Activated naive CD4-positive, alpha-beta T cell treated with anti-CD3 and anti-CD28 coated beads, Interleukin-2, amount 50 U/mL, for 72 hours (primary cell): ENCODE measurements at places on chromosomes 12 and 14.

GRCh38 chr12:24664161-24664880 is 284.6 kb downstream of the BCAT1 start:
- DNase-seq: no peak

GRCh38 chr14:29030970-29031369 is 264.4 kb downstream of the FOXG1 start:
- DNase-seq: no peak

- DNase-seq: no peak
Observed at GRCh38 chr14:91144425-91145145, 30.7 kb downstream of the DGLUCY start.

DNA sequence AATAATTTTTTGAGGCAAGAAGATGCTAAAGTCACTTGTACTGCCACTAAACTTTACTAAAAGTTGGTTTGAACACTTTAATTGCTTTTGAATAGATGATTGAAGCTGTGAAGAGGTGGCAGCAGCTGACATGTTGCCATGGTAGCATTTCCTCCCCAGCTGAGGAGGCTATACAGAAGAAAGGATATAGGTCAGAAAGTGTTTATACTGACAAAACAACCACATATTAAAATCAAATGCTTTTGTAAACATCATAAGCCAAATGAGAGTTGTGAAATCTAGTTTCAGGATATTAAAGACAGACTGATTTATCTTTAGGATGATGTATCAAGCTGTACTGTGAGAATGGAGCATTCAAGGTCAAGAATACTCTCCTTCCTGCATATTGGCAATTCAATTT is 41.7 kb downstream of the TSPAN19 start:
- no peak for DNase-seq

DNA sequence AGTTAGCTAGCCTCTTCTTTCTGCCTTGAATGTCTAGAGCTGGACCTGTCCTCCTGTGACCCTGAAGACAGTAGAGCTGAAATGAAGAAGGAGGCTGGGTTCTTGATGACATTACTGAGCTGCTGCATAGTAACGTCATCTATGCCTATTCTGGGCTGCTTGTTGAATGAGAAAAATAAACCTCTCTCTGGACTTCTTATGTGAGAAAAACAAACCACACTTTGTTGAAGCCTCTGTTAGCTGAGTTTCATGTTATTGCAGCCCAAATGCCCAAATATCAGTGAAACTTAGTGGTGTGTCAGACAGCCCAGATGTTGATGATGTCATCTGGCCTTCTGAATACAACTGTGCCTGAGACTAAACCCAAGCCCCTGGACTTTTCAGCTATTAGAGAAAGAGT is 67.0 kb upstream of the MAX start:
- no peak for DNase-seq

DNA sequence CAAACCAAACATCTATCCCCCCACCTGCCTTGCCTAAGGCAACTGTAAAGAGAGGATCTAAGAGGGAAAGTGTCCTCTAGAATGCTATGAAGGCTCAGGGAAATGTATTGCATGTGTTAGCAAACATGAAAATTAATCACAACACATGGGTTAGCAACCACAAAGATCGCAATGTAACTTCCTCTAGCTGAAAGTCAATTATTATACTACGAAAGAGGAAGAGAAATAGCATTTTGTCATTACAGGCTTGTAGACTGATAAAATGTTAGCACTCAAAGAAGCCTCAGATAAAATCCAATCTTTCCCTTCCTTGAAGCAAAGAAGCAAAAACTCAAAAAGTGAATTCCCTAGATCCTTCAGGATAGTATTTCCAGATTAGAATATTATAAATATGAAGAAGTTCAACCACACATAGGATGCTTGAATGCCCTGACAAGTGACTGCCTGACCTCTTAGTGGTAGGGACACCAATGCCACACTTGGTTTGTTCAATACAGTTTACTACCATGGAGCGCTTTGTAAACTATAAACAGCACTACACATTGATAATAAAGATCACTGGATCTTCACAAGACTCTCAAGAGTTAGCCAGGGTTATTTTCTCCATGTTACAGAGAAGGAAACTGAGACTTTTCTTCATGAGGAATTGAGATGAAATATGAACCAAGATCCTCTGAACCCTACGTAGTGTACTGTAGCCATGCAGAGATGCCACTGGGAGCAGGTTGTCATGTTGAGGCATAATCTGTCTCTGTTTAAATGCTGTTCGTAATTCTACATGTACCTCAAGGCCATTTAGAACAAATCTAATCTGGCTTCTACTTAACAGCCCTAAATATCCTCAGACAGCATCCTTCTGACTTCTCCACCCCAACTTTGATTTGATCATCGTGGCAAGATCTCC is 100.7 kb downstream of the ITPR2 start:
- no peak for DNase-seq

GRCh38 chr12:77062846-77063461 is 2.4 kb downstream of the E2F7 start:
- no peak for DNase-seq

GRCh38 chr14:72545411-72546311 is 348.2 kb downstream of the DPF3 start:
- no peak for DNase-seq

GRCh38 chr12:5051913-5052312 is 8.2 kb downstream of the KCNA5 start:
- no peak for DNase-seq

DNA sequence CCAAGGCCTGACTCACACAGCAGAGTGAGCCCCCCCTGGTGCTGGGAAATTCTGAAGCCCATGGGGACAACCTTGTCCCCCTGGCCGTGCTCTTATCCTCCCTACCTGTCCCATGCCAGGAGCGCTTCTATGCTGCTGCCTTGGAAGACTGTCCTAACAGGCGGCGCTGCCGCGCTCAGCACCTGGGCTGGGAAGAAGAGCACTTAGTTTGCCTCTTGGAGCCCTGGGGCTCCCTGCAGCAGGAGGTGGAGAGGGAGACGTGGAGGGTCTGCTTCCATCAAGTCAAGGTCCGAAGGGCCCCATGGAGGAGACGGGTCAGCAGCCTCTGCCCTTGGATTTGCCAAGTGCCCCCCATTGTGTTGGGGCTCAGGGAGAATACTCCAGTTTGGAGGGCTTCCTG is 300.5 kb downstream of the CACNA1C start:
- DNase-seq: no peak

DNA sequence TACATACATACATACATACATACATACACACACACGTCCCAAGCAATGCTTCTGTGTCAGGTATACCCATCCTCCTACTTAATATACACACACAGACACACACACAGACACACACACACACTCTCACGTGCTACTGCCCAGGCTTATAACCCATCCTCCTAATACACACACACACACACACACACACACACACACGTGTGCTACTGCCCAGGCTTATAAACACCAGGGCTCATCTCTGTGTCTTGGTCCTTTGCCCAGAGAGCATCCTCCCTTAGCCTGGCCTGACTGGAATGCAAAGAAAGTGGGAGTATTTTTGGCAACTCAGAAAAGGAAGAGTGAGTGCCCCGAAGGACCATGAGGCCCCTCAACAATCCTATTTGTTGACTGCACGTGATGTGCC is 129.0 kb downstream of the RBM19 start:
- no peak for DNase-seq

GRCh38 chr12:114686773-114687500 is 3.0 kb upstream of the TBX3 start:
- DNase-seq: no peak

DNA sequence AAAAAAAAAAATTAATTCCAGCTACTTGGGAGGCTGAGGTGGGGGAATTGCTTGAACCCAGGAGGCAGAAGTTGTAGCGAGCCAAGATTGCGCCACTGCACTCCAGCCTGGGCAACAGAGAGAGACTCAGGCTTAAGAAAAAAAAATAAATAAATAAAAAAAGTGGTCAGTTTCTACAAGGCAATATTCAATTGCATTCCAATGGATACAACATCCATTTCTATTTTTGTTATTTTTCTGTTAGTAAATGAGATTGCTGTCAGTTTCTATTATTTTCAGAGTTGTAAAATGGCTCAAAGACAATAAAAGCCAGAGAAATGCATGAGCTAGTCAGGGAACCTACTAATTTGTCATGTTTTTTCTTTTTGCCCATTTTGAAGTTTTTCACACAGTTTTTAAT is 119.2 kb downstream of the PDE3A start:
- no peak for DNase-seq

- no peak for DNase-seq
Observed at GRCh38 chr12:87841935-87842334, 187.3 kb downstream of the C12orf50 start.

GRCh38 chr14:52351233-52352060 is 37.3 kb downstream of the PTGER2 start:
- DNase-seq: no peak

GRCh38 chr12:48489012-48489411 is 6.7 kb downstream of the C12orf54 start:
- DNase-seq: no peak

- no peak for DNase-seq
Observed at GRCh38 chr14:61106959-61107641, 126.1 kb downstream of the SLC38A6 start.

- DNase-seq: no peak
Observed at GRCh38 chr12:40056373-40056772, 49.5 kb downstream of the SLC2A13 start.

DNA sequence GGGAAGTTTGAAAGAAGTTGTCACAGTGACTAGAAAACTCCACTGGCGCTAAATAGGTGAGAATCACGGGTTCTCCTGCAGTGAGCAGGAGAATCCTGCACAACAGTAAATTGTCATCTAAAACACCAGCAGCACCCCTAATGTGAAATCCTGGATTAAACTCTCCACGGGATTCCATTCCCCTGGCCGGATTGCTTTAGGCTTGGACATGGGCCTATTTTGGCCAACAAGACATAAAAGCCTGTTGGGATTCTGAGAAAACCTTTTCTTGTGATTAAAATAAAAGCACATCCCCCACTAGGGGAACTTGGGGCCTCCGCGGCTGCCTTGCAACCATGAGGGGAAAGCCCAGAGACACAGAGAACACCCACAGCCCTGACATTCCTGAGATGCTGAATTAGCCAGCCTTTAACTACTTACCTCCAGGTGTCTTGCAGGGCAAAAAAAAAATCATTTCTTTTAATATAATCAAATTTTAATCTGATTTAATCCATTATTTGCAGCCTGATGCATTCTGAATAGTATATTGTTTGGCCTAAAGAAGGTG is 21.0 kb upstream of the TSPAN11 start:
- DNase-seq: no peak

DNA sequence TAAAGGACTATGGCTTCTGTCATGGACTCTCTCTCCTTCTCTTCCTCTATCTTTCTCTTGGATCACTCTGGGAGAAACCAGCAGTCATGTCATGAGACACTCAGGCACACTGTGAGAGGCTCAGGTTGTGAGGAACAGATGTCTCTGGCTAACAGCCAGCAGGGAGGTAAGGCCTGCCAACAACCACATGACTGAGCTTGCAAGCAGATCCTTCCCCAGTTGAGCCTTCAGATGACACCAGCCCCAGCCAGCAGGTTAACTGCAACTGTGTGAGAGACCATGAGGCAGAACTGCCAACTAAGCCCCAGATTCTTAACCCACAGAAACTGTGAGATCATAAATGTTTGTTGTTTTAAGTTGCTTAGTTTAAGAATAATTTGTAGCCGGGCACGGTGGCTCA is 90.6 kb downstream of the VCPKMT start:
- no peak for DNase-seq

DNA sequence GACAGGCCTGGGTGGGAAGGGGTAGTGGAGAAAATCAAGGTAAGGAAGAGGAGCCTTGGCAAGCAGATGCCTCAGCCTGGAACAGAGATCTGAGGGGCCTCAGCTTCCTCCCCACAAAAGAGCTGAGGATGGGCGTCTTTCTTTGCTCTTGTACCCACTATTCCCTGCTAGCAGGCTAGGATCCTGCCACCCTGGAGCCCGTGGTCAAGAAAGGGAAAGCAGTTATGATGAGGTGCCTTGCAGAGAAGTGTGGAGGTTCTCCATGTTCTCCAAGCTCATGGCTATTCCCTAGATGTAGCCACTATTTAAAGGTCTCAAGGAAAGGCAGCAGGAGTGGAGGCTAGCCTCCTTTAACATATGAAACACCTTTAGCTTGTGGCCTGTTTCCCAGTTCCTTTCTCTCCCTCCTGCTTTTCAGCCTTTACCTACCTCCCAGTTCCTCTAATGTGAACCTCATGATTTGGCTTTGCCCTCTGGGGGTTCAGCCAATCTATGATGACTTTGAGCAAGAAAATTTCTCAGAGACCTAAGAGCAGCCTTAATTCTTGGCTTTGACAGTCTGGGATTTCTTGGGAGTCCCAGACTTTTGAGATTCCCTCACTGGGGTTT is 1.1 kb downstream of the IKZF4 start:
- no peak for DNase-seq

GRCh38 chr12:131774576-131775391 is 53.4 kb upstream of the MMP17 start:
- DNase-seq: no peak

DNA sequence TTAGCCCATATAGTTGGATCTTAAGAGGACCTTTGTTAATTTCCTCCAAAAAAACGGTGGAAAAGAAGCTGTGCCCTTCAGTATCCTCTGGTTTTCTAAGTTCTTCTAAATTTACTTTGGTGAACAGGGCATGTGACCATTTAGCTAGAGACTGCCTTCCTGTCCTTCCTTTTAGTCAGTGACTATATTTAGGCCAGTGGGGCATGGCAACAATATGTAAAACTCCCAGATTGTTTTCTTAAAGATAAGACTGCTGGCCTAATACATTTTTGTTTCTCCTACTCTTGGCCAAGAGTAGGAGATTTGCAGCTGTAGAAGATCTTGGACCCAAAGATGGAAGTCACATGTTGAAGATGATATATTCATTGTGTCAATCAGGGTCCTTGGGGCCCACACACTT is 325.1 kb upstream of the DCN start:
- DNase-seq: no peak

- no peak for DNase-seq
Observed at GRCh38 chr12:47473091-47473490, 232.7 kb downstream of the RPAP3 start.

GRCh38 chr14:98594156-98594555 is 677.8 kb downstream of the BCL11B start:
- no peak for DNase-seq

DNA sequence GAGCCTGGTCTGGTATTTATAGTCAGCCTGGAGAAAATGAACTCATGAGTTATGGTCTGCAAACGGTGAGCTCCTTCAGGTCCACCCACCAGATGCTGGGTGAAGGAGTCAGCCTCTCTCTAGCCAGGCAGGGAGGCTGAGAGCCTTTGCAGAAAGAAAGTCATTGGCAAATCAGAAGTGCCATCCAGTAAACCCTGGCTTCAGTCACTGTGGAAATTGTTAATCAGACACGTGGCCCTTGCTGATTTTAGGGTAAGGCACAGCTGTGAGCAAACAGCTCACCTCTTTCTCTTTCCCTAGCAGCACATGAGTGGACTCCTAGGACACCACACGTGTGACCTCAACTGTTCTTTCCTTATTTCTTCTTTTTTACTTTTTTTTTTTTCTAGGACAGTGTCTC is 44.9 kb downstream of the CHST11 start:
- no peak for DNase-seq
